ENCODE measurements at places on chromosomes 7 and 10. TPM values are rescaled to one million over a fixed set of nuclear protein-coding genes. Genes with fewer than 3 reads are reported as not detected.
A peak's percentile ranks its signal among the peaks of the same experiment; 100 is the strongest.

DNA sequence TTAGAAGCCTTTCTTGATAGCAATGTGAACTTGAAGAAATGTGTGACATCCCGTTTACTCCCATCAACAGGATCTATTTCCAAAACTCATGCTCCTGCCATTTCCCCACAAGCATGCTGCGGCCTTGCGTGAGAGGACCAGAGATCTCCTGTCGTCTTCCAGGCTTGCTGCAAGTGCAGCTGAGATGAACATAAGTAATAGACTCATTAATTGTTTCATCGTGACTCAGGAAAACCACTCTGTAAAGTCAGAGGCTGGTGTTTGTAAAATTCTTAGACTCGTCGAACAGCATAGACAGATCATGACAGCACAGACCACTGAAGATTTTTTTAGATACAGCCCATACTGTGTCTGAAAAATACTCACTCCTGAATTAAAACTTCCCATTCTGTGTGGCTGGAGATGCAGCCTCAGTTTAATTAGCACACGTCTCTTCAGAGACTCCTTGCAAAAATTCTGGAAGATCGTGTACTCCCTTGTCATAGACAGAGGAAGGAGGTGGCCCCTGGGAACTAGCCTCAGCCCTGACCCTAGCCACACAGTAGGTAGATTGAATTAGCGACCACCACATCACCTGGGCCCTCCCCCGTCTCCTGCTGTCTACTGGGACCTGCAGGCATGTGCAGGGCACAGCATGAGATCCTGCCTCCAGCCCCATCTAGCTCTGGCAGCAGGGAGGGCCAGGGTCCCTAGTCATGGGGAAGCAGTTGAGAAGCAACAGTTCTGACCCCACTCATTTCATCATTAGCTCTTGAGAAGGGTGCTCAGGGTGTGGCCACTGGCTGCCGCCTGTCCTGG is 226.0 kb downstream of the CELF2 start:
- DNase-seq, result no peak

DNA sequence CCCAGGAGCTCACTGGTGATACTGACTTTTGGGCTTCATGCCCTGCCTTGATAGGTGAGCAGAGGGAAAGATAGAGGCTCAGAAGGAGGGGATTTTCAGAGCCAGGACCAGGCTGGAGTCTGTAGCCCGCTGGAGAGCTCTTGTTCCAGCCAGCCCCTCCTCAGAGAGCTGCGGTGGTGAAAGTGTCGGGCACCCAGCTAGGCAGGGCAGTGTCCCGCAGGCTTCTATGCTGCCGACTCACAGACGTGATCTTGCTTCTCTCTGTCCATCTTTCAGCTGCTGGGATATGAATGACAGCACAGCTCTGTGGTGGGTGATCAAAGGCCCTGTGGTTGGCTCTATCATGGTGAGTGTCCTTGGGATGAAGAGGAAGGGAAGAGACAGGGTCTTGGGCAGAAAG is 35.2 kb downstream of the ADCYAP1R1 start:
- no peak for DNase-seq

- no peak for DNase-seq
These were observed 376.7 kb downstream of the GLRX3 start for GRCh38 chr10:130512936-130513335.

DNA sequence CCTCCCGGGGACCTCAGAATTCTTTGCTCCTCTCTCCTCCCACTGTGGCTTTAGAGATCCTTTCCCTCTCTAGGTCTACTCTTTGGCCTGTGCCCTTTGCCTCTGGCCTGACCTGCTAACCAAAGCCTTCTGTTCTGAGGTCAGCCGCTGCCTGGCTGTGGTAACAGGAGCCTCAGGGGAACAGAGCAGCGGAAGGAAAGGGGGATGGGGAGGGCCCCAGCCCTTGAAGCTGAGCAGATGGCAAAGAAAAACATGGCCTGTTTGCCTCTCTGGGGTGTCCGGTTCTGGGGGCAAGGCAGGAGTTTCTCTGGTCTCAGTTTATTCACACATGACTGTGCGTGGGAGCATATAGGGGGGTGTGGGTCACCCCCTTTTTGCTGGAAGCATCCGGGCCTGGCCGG is 28.2 kb downstream of the COL26A1 start:
- no peak for DNase-seq

- DNase-seq, result no peak
These were observed 66.5 kb downstream of the PPP1R9A start for GRCh38 chr7:94973844-94974243.

DNA sequence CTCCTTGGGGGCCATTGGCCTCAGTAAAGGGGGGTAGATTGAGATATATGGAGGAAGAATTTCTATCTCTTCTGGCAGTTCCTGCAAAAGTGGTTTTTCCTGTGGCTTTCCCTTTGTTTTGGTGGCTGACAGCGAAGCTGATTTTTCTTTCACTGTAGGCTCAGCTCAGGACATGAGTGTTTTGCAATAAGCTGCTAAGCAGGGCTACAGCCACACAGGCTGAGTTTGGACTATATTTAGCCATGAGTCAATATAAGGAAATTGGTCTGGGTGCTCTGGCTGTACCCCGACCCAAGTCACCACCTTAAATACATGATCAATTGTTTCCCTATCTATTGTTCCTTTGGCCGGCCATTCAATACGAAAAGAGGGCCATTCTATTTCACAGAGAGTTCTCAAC is 212.7 kb upstream of the KCND2 start:
- DNase-seq, result no peak

DNA sequence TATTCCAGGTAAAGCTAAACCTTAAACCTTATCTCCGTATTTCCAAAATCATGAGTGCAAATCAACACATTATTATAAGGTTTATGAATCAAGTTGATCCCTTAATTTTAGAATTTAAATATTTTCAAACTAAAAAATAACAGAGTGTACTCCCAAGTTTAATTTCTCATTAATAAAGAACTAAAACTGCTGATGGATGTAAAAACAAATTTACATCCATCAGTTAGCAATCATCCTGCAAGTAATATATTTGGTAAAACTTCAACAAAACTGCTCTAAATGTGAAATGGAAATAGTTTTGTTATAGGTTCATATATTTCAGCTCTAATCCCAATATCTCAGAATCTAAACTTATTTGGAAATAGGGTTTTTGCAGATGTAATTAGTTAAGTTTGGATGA is 71.3 kb upstream of the ZNF804B start:
- no peak for DNase-seq

DNA sequence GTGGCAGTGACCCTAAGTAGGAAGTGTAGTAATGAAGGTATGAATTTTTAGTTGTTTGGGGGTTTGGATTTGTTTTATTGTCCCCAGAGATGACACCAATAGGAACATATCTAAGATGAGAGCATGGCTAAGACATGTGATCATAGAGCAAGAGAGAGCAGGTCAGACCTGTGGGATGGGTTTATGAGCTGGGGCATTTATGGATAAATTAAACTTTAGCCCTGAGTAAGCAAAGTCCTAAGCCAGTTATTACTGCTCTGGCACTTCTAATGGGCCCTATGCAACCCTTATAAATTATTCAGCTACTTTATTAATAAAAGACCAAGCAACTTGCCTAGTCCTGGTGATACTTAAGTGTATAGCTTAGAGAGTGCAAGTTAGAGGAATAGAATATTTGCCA is 85.1 kb downstream of the LRRC4 start:
- DNase-seq, result peak; percentile 26

DNA sequence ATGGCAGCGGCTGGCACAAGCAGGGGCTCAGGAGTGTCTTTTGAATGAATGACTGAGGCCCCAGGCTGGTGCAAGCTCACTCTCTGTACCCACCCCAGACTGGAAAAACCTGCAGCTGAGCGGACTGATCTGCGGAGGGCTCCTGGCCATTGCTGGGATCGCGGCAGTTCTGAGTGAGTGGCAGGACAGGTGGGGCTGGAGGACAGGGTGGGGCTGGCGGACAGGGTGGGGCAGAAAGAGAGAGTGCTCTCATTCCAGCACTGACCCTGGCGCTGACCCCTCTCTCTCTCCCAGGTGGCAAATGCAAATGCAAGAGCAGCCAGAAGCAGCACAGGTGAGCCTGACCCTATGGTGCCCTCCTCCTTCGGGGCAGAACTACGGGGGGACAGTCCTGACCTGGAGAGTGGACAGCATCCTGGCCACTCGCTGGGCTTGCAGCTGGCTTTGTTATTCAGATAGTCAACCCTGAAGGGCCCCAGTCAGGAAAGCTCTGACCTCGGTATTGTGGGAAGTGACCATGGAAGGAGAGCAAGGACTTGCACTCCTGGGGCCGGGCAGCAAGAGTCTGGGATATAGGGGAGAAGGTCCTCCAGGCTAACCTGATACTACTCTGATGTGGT is 4.1 kb downstream of the FXYD4 start:
- no peak for DNase-seq

DNA sequence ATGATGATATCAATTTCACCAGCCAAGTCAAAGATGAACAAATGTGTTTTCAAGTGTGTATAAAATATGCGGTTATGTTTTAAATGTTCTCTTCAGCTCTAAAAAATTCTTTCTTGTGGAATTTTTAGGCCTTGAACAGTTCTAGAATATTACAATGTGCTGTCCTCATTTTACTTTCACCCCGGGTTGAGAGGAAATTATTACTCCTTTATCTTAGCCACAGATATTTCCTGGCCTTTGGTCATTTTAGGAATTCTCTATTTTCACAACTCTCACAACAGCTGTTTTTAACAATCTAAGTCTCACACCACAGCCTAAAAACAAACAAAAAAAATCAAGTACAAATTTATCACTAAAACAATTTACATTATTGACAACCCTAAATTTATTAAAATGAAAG is 112.2 kb upstream of the HGF start:
- DNase-seq, result no peak

GRCh38 chr10:89278034-89278535 is 23.8 kb upstream of the IFIT2 start:
- peak; percentile 98 for DNase-seq

DNA sequence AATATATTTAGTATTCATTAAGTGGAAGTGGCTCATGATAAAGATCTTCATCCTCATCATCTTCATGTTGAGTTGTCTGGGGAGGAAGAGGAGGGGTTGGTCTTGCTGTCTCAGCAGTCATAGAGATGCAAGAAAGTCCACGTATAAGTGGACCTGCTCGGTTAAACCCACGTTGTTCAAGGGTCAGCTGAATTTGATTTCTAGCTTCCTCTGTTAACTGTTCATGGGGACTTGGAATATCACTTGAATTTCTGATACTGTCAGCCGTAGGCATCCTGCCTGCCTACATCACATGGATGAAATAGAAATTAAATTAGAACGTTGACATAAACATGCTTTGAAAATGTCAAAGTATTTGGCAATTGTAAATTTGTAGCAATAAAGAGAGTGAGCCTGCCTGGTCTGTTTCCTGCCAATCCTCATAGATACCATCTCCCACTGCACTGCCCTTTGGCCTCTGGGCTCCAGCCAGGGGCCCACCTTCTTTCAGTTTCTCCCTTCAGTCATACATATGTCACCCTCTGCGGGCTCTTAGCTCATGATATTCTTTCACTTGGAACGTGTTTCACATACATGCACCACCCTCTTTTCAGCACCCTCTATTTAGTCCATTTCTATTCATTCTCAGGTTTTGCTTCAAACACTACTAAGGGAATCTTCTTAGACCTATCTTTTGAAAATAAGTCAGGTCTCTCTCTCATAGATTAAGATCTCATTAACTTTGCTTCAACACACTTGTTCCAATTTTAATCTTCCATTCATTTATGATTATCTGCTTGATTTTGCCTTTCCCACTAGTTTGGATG is 376.3 kb downstream of the IPMK start:
- DNase-seq, result peak; percentile 16

- peak; percentile 83 for DNase-seq
These were observed 4.3 kb downstream of the PFKP start for GRCh38 chr10:3071405-3072198.

DNA sequence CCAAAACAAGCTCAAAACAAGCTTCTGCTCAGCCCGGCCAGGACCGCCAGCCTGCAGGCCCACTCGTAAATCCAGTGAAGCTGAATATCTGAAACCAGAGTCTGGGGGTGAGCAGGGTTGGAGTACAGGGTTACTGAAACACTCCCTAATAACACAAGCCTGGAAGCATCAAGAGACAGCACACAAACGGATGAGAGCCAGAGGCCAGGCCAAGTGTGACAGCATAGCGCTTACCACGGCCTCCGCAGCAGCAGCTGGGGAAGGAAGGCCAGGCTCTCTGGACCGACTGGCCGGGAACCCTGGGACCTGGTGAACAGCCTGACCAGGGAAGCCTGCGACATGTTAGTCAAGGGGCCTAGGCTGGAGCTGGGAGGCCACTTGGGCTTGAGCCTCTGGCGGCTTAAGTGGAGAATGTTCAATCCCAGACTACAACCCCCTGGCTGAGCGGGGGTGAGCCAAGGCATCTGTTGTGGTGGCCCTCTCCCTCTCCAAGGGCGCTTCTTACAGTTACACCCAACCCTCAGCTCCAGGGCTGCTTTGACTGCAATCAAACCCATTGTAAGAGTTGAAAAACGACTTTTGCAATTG is 21.7 kb upstream of the RNF32 start:
- no peak for DNase-seq

The PPP1R3C gene
- 0.17 TPM for total RNA-seq

The EBLN1 gene
- not detected for total RNA-seq

The UNC5B gene
- 0.26 TPM for total RNA-seq

The LRRTM3 gene
- 0.12 TPM for total RNA-seq

The LRRC61 gene
- 15.1 TPM for total RNA-seq

Data from PC-3 (cell line).